ENCODE measurements at places on chromosomes 1 and 21.

- no peak for DNase-seq
Measured at GRCh38 chr1:93698329-93699048, 16.9 kb upstream of the BCAR3 start.

DNA sequence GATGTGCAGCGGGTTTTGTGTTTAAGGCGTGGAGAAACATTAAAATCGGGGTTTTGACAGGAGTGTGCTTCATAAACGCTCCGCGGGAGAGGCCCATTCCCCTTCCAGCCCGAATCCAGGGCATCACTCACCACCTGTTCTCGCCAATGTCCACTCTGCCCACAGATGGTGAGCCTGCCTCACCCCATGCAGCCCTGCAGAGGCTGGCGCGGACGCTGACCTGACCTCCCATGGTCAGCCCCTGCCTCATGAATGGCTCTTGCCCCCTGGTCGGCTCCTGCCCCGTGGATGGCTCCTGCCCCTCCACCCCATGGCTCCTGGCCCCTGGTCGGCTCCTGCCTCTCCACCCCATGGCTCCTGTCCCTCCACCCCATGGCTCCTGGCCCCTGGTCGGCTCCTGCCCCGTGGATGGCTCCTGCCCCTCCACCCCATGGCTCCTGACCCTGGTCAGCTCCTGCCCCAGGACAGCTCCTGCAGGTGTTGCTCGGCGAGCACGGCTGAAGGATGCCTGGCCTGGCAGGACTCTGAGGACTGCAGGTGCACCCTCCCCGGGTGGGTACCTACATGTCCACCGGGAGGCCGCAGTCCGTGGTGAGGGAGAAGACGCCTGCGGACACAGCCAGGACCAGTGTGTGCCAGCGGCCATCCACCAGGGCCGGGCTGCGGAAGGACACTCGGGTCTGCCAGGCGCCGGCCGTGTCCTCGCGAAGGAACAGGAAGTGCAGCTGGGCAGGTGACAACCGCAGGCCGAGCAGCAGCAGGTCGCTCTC lies 6.7 kb downstream of the KRTAP10-1 start:
- DNase-seq = no peak

DNA sequence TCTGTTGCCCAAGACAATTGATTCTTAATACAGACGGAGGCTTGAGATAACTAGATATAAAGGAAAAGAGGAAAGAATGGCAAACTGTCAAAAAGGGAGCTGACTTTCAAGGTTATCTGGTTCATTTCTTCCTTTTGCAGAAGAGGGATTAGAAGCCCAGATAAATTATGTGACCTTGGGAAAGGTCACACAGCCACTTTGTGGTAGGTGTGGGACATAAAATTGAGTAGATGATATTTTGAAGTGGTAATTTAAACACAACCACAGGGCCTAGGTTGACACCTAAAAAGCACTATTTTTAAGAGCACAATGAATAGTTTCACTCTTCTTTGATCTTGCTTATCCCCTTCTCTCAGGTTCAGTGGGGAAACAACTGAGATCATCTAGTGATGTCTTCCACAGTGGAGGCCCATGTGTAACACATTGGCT lies 16.9 kb upstream of the KIAA0040 start:
- no peak for DNase-seq

- DNase-seq = peak; percentile 27
Measured at GRCh38 chr21:42009018-42009830, 936 bp downstream of the ZBTB21 start.

- no peak for DNase-seq
Measured at GRCh38 chr1:4071653-4072052, 171.6 kb upstream of the C1orf174 start.

DNA sequence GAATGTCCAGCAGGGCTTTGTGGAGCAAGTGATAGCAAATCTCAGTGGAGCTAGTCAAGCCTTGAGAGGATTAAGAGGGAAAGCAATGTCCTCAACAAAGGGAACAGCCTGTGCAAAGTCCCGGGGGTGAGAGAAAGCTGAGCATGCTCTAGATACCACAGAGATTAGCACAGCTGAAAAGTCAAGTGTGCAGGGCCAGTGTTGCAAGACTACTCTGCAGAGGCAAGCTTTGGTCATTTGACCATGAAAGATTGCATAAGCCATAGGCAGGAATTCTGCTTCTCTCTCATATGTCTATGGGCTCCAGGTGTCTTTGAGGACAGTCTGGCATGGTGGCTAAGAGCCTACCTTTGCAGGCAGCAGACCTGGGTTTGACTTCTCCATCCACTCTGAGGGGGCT lies 181.0 kb upstream of the JUN start:
- peak; percentile 46 for DNase-seq

- no peak for DNase-seq
Measured at GRCh38 chr1:63738772-63739171, 35.0 kb upstream of the ROR1 start.

DNA sequence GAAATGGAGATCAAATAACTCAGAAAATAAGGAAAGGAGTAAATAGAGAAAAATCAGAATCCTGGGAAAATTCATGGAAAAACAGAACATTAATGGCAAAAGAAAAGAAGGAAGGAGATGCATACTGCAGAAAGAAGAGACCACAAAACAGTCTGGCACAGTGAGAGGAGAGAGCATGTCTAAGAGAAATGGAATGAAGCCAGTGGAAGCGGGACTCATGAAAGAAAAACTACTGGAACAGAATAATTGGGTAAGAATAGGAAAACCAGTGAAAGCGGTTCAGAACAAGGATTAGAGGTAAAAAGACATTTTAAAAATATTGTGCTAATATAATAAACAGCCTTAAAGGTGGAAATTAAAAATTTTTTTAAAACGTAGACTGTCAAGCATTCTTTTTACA lies 93.6 kb upstream of the GREM2 start:
- DNase-seq = no peak

DNA sequence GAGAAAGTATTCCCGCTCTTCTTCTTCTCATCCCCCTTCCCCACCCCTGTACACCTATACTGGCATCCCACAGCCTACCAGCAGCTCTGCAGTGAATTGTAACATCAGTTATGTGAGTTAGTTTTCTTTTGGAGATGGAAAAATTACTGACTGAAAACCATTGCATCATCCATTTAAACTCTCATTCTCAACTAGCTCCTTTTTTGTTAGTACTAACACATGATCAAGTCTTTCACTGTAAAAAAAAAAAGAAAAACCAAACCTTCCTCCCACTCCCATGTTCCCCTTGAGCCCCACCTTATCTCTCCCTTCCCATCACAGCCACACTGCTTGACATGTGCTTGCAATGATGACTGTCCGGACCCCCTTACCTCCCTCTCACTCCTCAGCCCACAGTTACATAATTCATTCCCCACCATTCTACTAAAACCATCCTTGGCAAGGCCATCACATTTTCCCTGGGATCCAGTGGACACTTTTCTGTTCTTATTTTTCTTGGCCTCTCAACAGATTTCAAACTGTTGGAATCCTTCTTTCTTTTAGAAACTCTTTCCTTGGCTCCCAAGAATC lies 23.2 kb upstream of the RAVER2 start:
- no peak for DNase-seq

- DNase-seq = no peak
Measured at GRCh38 chr1:34369701-34370455, 193.2 kb downstream of the C1orf94 start.

- no peak for DNase-seq
Measured at GRCh38 chr1:168833362-168833761, 104.4 kb upstream of the DPT start.

- no peak for DNase-seq
Measured at GRCh38 chr1:154431586-154432373, 26.6 kb downstream of the IL6R start.
